ENCODE measurements at places on chromosomes 1 and 21.

DNA sequence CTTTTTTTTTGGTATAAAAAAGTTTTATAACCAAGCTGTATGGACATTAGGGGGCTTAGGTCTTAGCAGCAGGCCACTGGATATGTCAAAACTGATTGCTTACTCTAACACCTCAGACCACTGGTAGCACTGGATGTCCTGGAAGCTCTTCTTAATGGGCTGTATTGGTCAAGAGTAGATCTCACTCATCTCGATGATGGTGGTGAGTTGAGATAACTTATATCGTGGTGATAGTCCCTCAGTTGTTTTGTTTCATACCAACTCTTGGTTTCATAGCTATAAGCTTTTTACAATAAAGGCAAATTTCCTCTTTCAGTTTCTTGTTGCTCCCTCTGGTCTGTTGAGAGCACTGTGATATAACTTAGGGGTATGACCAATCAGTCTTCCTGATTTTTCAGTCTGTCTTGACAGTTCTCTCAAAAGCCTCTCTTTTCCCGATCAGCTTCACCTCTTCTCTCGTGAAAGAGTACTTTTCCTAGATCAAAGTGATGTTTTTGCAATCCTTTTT is 9.7 kb upstream of the AGO1 start:
- DNase-seq: no peak

- DNase-seq: no peak
These were observed 128.0 kb downstream of the NPHP4 start for GRCh38 chr1:5864256-5864655.

DNA sequence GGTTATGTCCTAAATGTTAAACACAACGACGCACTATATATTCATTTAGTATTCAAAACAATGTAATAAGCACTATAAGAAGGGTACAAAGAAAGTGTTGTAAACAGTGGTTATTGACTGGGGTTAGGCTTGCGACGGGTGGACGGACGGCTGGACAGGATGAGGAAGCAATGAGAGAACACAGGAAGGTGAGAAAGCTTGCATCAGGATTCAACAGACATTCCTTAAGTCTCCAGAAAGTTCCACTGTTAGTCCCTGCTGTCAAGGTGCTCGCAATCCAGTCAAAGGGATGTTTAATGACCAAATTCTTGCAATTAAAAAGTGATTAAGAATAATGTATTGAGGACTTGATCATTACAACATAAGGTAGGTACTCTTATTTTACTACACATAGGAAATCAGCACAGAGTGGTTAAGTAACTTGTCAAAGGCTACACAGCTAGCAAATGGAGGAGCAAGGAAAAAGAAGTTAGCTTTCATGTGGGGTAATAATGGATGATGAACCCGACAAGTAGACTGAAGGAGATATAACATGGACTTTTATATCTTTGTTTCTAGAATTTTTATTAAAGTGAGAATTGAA is 994 bp upstream of the ACBD6 start:
- no peak for DNase-seq

- no peak for DNase-seq
These were observed 123.1 kb upstream of the KCNJ6 start for GRCh38 chr21:38039369-38039768.

- DNase-seq: no peak
These were observed 10.5 kb upstream of the RNF223 start for GRCh38 chr1:1084372-1085170.

DNA sequence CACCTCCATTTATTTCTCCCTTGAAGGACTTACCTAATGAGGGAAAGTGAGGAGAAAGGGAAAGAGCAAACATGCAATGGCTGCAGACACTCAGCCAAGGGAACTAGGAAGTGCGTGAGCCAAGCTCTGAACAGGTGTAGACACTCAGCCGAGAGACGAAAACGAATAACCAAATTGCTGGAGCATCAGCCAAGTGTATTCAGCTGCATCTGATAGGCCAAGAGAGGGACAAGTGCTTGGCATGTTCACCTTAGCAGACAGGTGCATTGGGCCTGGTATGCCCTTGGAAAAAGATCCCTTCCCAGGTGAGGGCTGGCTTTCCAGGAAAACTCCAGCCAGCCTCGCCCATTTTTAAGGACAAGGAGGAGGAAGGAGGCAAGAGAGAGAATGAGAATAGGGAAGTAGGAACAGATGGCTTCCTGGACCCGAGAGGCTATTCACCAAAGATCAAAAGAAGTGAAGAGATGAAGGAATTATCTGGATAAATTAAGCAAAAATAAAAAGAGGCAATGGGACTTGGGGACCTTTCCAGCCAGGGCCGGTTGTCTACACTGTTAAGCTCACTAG is 184.7 kb downstream of the TOMM20 start:
- DNase-seq: no peak

GRCh38 chr1:59505596-59506028 is 208.7 kb downstream of the FGGY start:
- DNase-seq: no peak

- DNase-seq: no peak
These were observed 91.5 kb upstream of the F3 start for GRCh38 chr1:94633051-94633450.

- DNase-seq: no peak
These were observed 3.9 kb upstream of the FBXO28 start for GRCh38 chr1:224109981-224110380.

GRCh38 chr21:32956061-32956656 is 69.6 kb upstream of the OLIG2 start:
- no peak for DNase-seq

GRCh38 chr1:230087028-230087716 is 20.1 kb downstream of the GALNT2 start:
- DNase-seq: no peak

- DNase-seq: no peak
These were observed 692.0 kb upstream of the NR5A2 start for GRCh38 chr1:199335496-199335895.

DNA sequence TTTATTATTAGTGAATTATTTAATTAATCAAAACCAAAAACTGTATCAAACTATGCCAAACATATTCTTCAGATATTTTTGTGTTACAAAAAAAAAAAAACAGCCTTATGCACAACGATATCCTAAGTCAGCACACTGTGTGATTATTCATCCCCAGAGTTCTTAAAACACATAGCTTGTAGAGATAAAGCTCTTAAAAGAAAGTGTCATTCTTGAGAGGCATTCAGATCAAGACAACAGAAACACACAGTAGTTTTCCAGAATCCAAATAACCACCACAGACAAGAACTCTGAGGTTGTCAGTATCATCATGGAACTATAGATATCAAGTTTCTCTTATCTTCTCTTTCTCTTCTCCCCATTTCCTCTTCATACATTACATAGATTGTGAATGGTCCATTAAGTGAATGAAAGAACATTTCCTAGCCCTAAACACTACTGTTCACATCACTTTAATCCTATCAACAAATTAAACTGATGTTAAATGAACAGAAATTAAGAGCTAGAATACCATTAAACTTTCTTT is 13.5 kb downstream of the ZZZ3 start:
- no peak for DNase-seq
